ENCODE measurements at places on chromosomes 4 and X.

DNA sequence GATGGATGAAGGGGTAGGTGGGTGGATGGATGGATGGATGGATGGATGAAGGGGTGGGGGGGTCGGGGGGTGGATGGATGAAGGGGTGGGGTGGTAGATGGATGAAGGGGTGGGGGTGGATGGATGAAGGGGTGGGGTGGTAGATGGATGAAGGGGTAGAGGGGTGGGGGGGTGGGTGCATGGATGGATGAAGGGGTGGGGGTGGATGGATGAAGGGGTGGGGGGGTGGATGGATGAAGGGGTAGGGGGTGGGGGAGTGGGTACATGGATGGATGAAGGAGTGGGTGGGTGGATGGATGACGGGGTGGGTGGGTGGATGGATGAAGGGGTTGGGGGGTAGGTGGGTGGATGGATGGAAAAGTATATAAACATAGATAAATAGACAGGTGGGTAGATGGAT is 74.2 kb downstream of the PRKX start:
- no peak for DNase-seq

GRCh38 chr4:6957148-6957520 is 47.5 kb downstream of the TBC1D14 start:
- DNase-seq = no peak

DNA sequence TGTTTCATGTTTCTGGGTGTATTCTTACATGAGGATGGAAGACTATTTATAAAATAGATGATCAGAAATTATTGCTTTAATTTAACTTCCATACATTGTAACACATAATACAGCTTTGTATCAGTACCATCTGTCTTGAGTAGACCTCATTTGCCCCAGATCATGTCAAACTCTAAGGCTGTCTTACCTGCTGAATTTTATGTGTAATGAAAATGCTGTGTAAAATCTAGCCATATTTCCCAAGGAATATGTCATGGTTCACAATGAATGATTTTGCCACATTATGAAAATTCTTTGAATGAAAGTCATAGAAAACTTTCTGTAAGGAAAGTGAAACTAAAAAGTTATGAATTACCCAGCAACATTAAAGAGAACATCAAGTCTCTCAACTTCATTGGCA is 7.4 kb downstream of the BDH2 start:
- no peak for DNase-seq

- DNase-seq = no peak
These were observed 4.7 kb downstream of the FAM120C start for GRCh38 chrX:54178100-54178940.

- DNase-seq = no peak
These were observed 24.2 kb upstream of the SPON2 start for GRCh38 chr4:1196421-1197183.

GRCh38 chrX:109839694-109840567 is 106.9 kb upstream of the ACSL4 start:
- no peak for DNase-seq

- DNase-seq = no peak
These were observed 115.3 kb upstream of the ZNF827 start for GRCh38 chr4:146053891-146054290.
